ENCODE measurements at places on chromosomes 11 and 22.

GRCh38 chr22:20466659-20467379 is 28.8 kb downstream of the KLHL22 start:
- DNase-seq, result no peak

- no peak for DNase-seq
Measured at GRCh38 chr22:47122441-47123000, 360.1 kb downstream of the TBC1D22A start.

- DNase-seq, result no peak
Measured at GRCh38 chr11:80315200-80315599, 874.4 kb upstream of the TENM4 start.

DNA sequence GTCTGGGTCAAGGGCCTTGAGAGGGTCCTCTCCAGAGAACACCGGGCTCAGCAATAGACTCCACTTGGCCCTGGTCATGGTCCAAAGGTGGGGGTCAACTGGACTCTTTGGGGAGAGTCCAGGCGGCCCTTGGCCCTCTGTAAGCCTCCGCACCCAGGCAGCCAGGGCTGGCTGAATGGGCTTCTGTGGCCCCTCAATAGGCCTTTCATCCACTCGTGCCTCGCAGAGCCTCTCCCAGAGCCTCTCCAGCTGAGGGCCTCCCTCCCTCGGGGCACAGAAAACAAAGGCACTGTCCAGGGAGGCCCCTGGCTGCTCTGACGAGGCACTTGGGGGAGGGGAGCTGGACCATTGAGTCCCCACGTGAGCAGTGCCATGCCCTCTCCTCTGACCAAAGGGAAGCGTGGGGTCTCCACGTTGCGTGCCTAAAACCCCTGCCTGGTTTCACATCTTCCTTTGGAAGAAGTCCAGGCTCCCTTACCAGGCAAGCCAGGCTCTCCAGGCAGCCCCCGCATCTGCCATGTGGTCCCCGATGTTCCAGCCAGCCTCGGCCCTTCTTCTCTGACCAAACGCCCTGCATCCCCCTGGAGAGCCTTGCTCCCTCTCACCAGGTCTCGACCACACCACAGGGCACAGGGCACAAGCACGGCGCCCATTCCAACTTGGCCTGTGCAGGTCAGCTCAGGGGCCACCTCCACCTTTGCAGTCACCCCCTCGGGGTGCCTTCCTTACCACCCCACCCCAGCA is 15.5 kb downstream of the KIAA0930 start:
- no peak for DNase-seq

- DNase-seq, result no peak
Measured at GRCh38 chr11:112363527-112363926, 102.9 kb upstream of the PLET1 start.

- no peak for DNase-seq
Measured at GRCh38 chr11:112523951-112524350, 263.3 kb upstream of the PLET1 start.

- no peak for DNase-seq
Measured at GRCh38 chr11:35847473-35847872, 96.4 kb upstream of the LDLRAD3 start.

DNA sequence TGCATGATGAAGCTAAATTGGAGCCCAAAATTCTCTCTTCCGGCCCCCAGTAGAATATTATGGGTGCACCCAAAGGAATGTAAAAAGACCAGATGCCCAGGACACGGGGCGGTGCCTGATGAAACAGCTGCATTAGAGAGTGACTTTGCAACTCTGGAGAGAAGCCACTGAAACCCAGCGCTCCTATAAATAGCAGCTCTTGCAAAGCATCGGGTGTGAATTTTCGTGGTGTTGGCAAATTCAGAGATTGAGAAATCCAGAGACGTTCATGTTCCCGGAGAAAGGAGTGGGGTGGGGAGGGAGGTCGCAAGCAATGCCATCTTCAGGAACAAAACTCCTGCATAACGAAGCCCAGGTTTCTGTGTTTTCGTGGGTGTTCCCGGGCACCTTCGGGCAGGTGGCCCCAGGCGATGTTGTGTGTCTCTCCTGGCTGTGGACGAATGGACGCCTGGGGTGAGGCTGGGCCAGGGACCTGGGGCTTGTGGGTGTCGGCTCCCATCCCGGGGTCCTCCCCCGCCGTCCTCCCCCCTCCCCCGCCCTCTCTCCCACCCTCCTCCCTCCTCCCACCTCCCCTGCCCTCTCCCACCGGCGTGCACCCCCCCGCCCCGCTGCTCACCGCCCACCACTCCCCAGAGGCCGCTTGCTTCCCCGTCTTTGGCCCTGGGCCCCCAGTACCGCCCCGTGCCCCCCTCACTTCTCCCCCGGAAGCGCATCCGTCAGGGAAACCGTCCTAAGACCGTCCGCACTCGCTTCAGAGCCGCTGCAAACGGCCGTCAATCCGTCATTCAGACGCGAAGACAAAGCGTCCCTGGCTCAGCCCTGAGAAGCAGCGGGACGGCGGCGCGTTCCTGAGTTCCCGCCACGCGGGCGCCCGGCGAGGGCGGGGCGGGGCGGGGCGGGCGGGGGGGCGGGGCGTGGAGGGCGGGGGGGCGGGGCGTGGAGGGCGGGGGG is 26.7 kb upstream of the TOLLIP start:
- DNase-seq, result peak; percentile 57

GRCh38 chr11:70141486-70142220 is 61.4 kb upstream of the FADD start:
- no peak for DNase-seq

DNA sequence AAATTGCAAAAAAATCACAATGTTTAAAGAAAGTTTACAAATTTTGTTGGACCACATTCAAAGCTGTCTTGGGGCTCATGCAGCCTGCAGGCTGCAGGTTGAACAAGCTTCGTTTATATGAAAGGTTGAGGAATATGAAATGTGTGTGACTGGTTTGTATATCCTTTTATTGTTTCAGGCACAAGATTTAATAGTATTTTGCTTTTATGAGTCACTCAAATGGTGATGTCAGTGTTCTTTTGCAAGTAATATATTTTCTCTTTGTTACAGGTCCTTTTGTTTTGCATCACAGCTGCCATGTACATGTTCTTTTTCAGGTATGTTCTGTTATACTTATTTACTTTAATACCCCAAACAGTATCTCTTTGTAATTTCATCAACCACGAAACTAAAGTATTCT is 198.6 kb downstream of the TMEM135 start:
- no peak for DNase-seq

DNA sequence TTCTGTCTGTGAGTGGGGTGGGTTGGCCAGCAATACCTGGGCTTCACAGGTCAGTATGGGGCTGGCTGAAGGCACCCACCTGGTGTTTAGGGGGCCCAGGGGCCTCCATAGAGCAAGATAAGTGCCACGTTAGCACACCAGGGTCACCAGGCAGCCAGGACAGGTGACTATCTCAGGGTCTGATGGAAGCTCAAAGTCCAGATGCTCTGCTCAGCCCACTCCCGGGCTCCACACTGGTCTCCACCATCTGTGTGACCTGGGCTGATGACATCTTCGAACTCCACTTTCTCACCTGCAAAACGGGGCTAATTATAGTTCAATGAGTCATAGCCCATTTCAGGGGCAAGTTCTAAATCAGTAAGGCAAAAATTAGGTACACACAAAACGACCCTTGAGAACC is 39.4 kb upstream of the PRDM11 start:
- DNase-seq, result no peak

- peak; percentile 12 for DNase-seq
Measured at GRCh38 chr11:94876645-94877442, 96.5 kb downstream of the CWC15 start.

DNA sequence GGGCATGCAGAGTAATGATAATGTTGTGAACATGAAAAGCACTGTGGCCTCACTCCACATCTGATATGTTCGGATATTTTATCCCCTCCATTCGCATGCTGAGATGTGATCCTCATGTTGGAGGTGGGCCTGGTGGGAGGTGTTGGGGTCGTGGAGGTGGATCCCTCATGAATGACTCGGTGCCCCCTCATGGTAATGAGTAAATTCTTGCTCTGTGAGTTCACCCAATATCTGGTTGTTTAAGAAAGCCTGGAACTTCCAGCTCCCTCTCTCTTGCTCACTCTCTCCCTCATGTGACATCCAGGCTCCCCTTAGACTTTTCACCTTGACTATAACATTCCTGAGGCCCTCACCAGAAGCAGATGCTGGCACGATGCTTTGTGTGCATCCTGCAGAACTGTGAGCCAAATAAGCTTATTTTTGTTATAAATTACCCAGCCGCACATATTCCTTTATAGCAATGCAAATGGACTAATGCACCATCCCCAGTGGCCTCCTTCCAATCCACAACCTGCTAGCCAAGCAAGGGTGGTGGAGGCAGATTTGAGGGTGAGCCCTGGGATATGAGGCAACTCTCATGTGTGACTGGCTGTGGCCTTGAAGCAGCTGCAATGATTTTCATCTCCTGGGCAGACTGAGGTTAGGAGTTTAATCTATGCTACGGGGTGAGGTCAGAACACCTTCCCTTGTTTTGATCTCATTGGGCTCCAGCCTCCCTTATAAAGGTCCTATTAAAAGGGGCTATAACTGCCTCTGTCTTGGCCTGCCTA is 276.5 kb downstream of the ETS1 start:
- DNase-seq, result no peak

DNA sequence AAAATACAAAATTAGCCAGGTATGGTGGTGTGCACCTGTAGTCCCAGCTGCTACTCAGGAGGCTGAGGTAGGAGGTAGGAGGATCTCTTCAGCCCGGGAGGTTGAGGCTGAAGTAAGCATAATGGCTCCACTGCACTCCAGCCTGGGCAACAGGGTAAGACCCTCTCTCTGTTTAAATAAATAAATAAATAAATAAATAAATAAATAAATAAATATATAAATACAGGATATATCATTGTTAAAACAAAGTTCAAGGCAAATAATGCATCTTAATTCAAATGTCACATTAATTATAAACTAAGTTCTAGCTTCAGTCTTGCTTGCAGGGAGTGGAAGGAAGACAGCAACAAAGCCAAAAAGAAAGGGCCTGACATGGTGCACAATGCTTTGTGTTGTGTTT is 44.5 kb upstream of the PANX1 start:
- DNase-seq, result no peak

GRCh38 chr22:37501610-37502341 is 15.6 kb upstream of the MFNG start:
- no peak for DNase-seq

- no peak for DNase-seq
Measured at GRCh38 chr11:111236383-111236782, 9.1 kb upstream of the POU2AF2 start.

DNA sequence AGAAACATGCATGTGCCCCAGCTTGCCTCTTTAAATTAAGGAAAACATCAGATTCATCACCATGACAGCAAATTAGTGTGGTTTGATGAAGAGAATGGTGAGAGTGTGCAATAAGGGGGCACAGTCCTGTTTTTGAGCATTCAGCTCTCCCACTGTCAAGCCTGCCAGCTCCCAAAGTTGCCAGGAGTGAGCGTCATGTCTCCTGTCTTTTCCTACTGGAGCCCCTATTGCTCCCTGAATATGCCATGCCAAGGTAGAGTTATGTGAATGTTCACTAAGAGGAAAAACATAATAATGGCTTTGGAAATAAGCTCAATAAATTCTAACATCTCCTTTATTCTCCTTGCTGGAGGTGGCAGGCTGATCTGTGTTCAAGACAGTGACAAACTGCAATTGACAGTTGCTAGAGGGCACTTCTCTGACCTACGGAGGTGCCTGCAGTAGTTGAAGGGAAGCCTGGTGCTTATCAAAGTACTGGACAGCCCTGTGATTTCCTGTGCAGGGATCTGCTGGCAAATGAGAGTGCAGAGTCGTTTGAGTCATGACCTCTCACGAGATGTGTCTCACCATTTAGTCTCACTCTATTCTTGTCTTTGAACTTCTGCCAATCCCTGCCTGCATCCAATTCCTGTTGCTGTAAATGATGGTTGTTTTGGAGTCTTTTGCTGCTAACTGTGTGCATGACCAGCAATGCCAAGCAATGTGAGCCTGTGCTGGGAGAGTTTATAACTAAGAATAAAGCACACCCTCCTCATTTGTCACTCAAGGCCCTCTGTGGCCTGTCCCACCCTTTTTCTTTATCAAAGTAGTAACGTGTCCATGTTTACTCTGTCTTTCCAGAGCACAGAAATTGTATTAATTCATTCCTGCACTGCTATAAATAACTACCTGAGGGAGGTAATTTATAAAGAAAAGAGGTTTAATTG is 34.8 kb downstream of the MRGPRX2 start:
- no peak for DNase-seq

GRCh38 chr11:123110397-123110796 is 48.5 kb upstream of the HSPA8 start:
- no peak for DNase-seq

DNA sequence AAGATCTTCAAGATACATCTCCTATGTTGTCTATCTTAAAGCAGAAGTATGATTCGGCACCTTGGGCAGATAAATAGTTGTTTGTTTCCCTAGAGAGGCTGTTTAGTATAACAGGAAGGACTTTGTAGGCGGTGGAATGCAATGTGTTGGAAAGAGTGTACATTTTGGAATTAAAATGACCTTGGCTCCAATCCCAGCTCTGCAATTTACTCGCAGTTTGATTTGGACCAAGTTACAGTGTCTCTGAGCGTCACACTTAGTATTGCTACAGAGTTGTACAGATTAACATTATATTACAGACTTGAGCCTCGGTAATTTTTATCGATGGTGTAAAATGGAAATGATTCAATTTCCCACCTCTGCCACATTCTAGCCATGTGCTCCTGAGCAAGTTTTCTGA is 265.3 kb downstream of the OPCML start:
- no peak for DNase-seq

- DNase-seq, result no peak
Measured at GRCh38 chr11:131666006-131666405, 295.6 kb downstream of the NTM start.

All from CD4-positive, alpha-beta T cell treated with Interleukin-10 for 1 hour (primary cell).